GM23248 (cell line): ENCODE measurements at places on chromosomes 5 and 9. TPM values are rescaled to one million over a fixed set of nuclear protein-coding genes. Genes with fewer than 3 reads are reported as not detected.

DNA sequence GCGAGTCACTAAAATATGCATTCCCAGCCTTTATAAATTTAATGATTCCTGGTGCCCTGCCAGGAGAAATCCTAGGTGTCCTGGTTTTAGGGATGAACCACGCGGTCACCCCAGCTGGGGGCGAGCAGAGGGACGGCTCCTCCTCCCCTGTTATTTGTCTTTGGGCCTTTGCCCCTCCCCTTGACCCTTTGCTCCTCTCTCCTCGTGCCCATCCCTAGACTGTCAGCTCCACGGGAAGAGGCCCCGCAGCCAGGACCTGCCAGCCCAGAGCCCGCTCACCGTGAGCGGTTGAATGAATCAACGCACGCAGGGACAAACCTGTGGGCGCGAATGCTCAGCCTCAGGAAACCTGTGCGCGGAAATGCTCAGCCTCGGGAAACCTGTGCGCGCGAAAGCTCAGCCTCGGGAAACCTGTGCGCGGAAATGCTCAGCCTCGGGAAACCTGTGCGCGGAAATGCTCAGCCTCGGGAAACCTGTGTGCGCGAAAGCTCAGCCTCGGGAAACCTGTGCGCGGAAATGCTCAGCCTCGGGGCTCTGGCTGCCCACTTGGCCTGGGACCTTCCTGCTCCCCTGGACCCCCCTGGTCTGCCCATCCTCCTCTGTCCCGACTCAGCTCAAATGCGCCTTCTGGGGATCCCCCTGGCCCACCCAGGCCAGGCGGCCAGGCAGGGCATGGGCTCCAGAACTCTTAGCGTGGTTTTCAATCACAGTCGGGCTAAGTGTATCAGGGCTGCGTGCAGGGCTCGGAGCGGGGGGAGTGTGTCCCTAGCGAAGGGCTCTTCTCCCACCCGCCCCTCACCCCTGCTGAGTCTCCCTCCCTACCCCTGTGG, 140.5 kb upstream of the COL5A1 start:
- H3K4me1 ChIP-seq: peaks cover 35% of the 10 kb centered on the region
- no peaks in the 10 kb centered on the region for H3K36me3 ChIP-seq
- H3K27me3 ChIP-seq: no peaks in the 10 kb centered on the region
- no peak for DNase-seq

DNA sequence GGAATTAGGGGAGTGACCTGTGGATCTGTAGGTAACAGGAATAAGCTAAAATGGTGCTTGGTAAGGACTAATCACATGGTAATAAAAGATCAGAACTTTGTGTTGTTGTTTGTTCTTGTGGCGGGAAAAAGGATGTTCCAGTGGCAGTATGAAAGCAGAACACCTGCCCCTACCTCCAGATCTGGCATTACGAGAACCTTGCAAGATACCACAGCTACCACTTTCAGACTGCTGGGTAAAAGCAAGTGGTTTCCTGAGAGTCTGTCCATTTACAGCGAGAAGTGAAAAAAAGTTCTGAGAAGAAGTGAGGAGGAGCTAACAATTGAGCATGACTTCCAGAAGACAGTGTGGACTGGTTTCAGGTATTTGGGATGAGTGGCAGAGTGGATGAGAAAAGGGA, 252.5 kb downstream of the TLE4 start:
- no peaks in the 10 kb centered on the region for H3K4me1 ChIP-seq
- no peak for DNase-seq
- peaks cover 22% of the 10 kb centered on the region; the same call in 1 of the 2 replicates for H3K27me3 ChIP-seq
- no peaks in the 10 kb centered on the region for H3K36me3 ChIP-seq
- H3K4me3 ChIP-seq: no peak overlapping the region

GRCh38 chr5:11607944-11608483, 296.2 kb downstream of the CTNND2 start:
- no peak overlapping the region for H3K27ac ChIP-seq
- DNase-seq: no peak
- H3K36me3 ChIP-seq: no peaks in the 10 kb centered on the region
- no peaks in the 10 kb centered on the region for H3K4me1 ChIP-seq

- peaks cover 46% of the 10 kb centered on the region for H3K36me3 ChIP-seq
- H3K27ac ChIP-seq: no peak overlapping the region
These were observed 14.1 kb upstream of the RAPGEF6 start for GRCh38 chr5:131649161-131649560.

GRCh38 chr5:39040875-39041274, 33.3 kb downstream of the RICTOR start:
- H3K4me3 ChIP-seq: no peak overlapping the region
- H3K27ac ChIP-seq: no peak overlapping the region
- H3K4me1 ChIP-seq: no peaks in the 10 kb centered on the region

GRCh38 chr9:4145482-4145881, 154.4 kb downstream of the GLIS3 start:
- no peaks in the 10 kb centered on the region for H3K27me3 ChIP-seq
- DNase-seq: no peak
- no peak overlapping the region for H3K4me3 ChIP-seq
- peaks cover 32% of the 10 kb centered on the region for H3K4me1 ChIP-seq
- H3K36me3 ChIP-seq: no peaks in the 10 kb centered on the region

DNA sequence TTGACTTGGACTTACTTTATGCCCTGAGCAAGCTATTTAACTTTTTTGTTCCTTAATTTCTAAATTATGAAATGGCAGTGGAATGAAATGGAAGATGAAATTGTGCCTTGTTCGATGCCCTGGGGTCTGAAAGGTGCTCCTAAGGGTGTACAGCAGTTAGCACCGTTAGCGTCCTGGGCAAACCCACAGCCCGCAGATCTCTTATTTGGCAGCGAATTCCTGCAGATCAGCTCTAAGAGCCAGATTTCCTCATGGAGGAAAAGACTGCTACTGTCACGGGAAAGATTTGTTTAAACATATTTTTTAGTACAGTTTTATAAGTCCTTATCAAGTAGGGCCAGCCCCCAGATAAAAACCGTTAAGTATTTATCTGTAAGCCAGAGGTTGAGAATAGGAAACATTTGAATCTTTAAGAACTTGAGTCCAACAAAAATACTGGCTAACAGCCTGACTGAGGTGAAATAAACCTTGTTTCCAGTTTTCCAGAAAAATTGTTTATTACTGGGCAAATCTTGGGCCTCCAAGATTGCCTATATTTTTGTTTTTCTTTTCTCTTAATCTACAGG, 216.5 kb upstream of the DMRT1 start:
- 0 out of 2 replicates have a peak, but pooled peaks cover 9% of the 10 kb centered on the region for H3K4me1 ChIP-seq
- no peak for DNase-seq
- no peaks in the 10 kb centered on the region for H3K27me3 ChIP-seq
- H3K4me3 ChIP-seq: no peak overlapping the region

DNA sequence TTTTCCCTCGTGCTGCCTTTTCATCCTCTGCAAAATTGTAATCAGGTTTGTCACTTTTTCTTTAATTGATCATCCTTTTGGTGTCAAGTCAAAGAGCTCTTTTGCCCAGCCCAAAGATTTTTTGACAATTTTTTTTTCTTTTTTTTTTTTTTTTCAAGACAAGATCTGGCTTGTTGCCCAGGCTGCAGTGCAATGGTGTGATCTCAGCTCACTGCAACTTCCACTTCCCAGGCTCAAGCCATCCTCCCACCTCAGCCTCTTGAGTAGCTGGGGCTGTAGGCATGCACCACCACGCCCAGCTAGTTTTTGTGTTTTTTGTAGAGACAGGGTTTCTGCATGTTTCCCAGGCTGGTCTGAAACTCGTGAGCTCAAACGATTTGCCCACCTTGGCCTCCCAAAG, 36.7 kb downstream of the CDK7 start:
- peaks cover 36% of the 10 kb centered on the region for H3K36me3 ChIP-seq
- no peak overlapping the region for H3K4me3 ChIP-seq
- H3K4me1 ChIP-seq: peaks cover 14% of the 10 kb centered on the region
- peak overlapping the region; percentile 72 for H3K27ac ChIP-seq
- H3K27me3 ChIP-seq: no peaks in the 10 kb centered on the region

DNA sequence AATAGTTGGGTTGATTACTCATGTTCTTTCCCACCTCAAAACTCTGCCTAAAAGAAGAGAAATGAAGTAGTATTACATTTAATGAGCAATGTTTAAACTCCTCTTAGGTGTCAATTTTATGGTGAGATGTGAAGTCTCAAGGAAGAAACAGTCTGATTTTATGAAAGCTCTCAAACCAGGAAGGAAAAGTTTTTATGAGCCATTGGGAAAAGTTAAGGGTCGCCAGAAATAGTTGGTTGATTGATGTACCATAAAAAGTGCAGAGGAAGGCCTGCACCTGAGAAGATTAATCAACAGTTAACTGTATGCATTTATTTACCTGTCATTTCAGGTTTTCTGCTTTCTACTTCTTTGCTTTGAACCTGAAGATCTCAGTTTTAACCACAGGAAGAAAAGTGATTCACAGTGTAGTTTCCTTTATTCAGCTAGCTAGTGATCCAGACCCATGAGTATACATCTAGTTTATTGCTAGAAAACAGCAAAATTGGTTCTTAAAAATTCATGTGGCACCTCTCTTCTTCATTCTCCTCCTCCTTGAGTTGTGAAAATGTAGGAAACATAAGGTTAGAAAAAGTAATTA, 133.1 kb downstream of the CSNK1G3 start:
- H3K27ac ChIP-seq: no peak overlapping the region
- H3K27me3 ChIP-seq: 0 out of 2 replicates have a peak, but pooled peaks cover 7% of the 10 kb centered on the region
- no peaks in the 10 kb centered on the region for H3K36me3 ChIP-seq
- no peak overlapping the region for H3K4me3 ChIP-seq
- no peak for DNase-seq

GRCh38 chr5:171388816-171389168, 1.1 kb downstream of the NPM1 start:
- H3K27me3 ChIP-seq: no peaks in the 10 kb centered on the region
- H3K4me3 ChIP-seq: peak overlapping the region; percentile 99
- peaks cover 39% of the 10 kb centered on the region for H3K36me3 ChIP-seq
- H3K27ac ChIP-seq: peak overlapping the region; percentile 92
- peak; percentile 50 for DNase-seq
- H3K4me1 ChIP-seq: peaks cover 28% of the 10 kb centered on the region

GRCh38 chr5:1014781-1015221, 6.2 kb downstream of the NKD2 start:
- peaks cover 22% of the 10 kb centered on the region for H3K27me3 ChIP-seq
- no peak overlapping the region for H3K27ac ChIP-seq
- no peak overlapping the region for H3K4me3 ChIP-seq

- no peaks in the 10 kb centered on the region for H3K36me3 ChIP-seq
- peaks cover 19% of the 10 kb centered on the region for H3K4me1 ChIP-seq
- DNase-seq: no peak
- no peak overlapping the region for H3K4me3 ChIP-seq
- H3K27ac ChIP-seq: peak overlapping the region; percentile 27; the same call in 1 of the 2 replicates
These were observed 53.5 kb upstream of the CDKN2AIPNL start for GRCh38 chr5:134464988-134465815.

DNA sequence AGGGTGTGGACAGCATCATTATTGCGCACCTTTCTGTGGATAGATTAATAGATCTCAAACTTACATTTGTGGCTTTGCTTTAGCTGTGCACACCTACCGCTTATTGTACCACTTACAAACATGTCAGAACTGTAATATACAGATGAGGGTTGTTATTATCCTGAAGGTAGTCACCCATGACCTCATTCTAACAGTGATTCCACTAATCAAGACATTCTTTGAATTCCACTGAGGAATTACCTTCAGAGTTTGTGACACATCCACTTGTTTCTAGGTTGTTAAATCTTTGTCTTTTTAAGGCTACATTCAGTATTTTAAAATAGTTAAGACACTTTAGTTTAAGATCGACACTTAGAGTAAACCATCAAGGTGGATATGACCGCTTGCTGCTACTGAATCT, 7.8 kb downstream of the KCNV2 start:
- H3K27ac ChIP-seq: no peak overlapping the region
- H3K27me3 ChIP-seq: no peaks in the 10 kb centered on the region
- H3K4me1 ChIP-seq: peaks cover 38% of the 10 kb centered on the region
- no peak for DNase-seq
- H3K36me3 ChIP-seq: no peaks in the 10 kb centered on the region

- H3K4me1 ChIP-seq: peaks cover 10% of the 10 kb centered on the region; the same call in 1 of the 2 replicates
- DNase-seq: no peak
- H3K36me3 ChIP-seq: no peaks in the 10 kb centered on the region; the same call in 1 of the 2 replicates
- H3K27me3 ChIP-seq: no peaks in the 10 kb centered on the region
- no peak overlapping the region for H3K27ac ChIP-seq
These were observed 15.2 kb downstream of the ZBTB5 start for GRCh38 chr9:37449862-37450632.

DNA sequence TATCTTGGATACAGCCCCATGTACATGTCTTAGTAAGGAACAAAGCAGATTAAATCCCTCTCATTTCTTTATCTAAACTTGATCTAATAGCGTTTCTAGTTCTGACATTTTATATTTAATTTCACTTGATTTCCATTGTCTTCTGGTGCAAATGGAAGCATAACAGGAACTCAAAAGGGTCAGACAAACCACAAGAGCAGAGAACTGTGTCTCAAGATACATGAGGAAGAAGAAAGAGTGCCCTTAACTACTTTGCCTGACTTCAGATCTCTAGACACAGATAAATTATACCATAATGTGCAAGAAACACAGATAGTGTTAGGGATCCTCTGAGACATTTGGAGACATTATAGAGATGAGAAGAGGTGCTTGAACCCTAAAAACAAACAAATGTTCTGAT, 20.7 kb upstream of the STX17 start:
- no peaks in the 10 kb centered on the region for H3K4me1 ChIP-seq
- H3K36me3 ChIP-seq: no peaks in the 10 kb centered on the region
- DNase-seq: no peak
- H3K4me3 ChIP-seq: no peak overlapping the region

DNA sequence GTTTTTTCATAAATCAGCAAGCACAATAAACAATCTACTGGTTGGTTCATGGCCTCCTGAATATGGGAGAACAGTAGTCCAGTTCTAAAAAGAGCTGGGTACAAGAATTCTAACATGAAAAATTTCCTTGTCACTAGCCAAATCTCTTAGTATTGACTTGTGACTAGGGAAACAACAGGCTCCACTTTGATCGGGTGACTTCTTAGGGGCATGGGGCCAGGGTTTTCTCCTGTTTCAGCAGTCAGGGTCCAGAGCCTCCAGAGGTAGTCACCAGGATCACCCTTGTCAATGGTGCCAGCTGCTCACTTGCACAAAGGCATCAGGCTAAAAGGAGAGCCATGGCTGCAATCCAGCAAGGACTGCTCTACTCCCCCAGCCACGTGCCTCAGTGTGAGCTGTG, 38.1 kb downstream of the LPAR1 start:
- H3K4me3 ChIP-seq: no peak overlapping the region
- no peaks in the 10 kb centered on the region for H3K27me3 ChIP-seq
- 0 out of 2 replicates have a peak, but pooled peaks cover 7% of the 10 kb centered on the region for H3K36me3 ChIP-seq
- H3K4me1 ChIP-seq: peaks cover 43% of the 10 kb centered on the region
- DNase-seq: no peak

DNA sequence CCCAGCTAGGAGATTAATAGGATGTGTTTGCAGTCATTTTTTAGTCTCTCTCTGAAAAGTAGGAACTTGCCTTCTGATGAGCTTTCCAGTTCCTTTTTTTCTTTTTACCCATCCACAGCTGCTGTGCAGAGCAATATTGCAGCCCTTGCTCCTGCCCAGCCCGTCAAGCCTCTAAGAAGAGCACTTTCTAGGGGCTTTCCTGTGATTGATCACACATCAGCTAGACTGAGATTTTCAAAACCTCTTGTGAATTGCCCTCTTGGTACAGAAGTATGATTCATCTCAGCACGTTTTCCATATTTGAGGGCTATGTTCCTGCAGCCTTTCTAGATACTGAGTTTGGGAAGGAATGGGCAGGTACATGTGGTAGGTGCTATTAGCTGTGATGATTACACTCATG, 93.9 kb downstream of the GALNT10 start:
- H3K27ac ChIP-seq: no peak overlapping the region
- H3K4me1 ChIP-seq: peaks cover 42% of the 10 kb centered on the region
- no peaks in the 10 kb centered on the region for H3K27me3 ChIP-seq

CARD9 gene
- 0.11 TPM in 1 of 2 replicates, not detected in the other for total RNA-seq

KIF24 gene
- total RNA-seq: 1.1 and 1.6 TPM in 2 replicates

OLFML2A gene
- 0.11 and 0.38 TPM in 2 replicates for total RNA-seq

TTC23L gene
- total RNA-seq: under 0.01 TPM in 1 of 2 replicates, not detected in the other

LPAR1 gene
- total RNA-seq: 90.3 and 90.8 TPM in 2 replicates

SYNPO gene
- 6.1 and 7.7 TPM in 2 replicates for total RNA-seq

SSBP2 gene
- total RNA-seq: 22.0 and 25.5 TPM in 2 replicates

SH3RF2 gene
- not detected in 2 replicates for total RNA-seq

CDC14B gene
- 17.2 and 20.9 TPM in 2 replicates for total RNA-seq
